ENCODE measurements at places on chromosomes 1 and 21.

GRCh38 chr21:17758683-17759082, 60.5 kb downstream of the C21orf91 start:
- no peak for DNase-seq

- DNase-seq, result no peak
These were observed 50.1 kb downstream of the SPATA46 start for GRCh38 chr1:162326559-162326958.

GRCh38 chr1:214236477-214236876, 44.5 kb upstream of the SMYD2 start:
- DNase-seq, result no peak

GRCh38 chr1:185317886-185318310, 855 bp upstream of the IVNS1ABP start:
- DNase-seq, result peak; percentile 62

DNA sequence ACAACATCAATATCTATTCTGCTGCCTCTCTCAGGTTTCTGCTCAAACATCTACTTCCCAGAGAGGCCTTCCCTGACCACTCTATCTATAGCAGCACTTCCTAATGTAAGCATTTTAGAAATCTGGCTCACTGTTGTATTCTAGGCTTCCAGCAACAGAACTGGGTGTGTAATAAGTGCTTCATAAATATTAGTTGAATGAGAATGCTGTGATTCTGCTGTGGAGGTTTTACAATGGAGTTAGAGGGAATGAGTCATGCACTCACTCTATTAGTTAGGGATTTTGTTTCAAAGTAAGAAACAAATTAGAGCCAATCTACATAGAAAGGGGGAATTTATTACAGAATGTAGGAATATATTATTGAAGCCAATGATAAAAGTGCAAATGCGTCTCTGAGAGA, 38.6 kb upstream of the SLC35F3 start:
- no peak for DNase-seq

- peak; percentile 4 for DNase-seq
These were observed 12.8 kb downstream of the OTUD7B start for GRCh38 chr1:149997585-149998262.

- no peak for DNase-seq
These were observed 439.1 kb upstream of the VAMP3 start for GRCh38 chr1:7331926-7332535.

DNA sequence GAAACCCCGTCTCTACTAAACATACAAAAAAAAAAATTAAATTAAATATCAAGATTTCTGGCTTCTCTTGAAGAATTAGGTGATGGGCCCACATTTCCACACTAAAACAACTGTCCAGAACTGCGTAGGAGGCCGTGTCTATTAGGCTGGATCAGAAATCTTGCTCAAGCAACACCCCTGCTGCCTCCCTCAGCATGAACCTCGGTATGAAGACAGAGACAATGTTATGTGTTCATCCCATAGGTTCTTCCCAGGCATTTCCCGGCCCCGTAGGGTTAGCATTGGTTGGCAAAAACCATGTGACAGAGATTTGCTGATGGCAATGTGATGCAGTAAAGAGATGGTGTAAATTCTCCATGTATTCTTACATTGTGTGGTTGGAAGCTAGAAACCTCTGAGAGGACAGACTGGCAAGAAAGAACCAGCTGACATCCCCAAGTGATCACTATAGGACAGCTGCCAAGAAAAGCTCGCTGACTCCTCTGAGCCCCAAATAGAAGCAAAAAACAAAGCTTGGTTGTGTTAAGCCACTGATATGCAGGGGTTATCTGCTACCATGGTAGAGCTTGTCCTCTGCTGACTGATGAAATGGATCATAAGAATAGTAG, 34.5 kb downstream of the EBNA1BP2 start:
- DNase-seq, result no peak

- no peak for DNase-seq
These were observed 600.6 kb downstream of the PTPRU start for GRCh38 chr1:29836651-29837646.

DNA sequence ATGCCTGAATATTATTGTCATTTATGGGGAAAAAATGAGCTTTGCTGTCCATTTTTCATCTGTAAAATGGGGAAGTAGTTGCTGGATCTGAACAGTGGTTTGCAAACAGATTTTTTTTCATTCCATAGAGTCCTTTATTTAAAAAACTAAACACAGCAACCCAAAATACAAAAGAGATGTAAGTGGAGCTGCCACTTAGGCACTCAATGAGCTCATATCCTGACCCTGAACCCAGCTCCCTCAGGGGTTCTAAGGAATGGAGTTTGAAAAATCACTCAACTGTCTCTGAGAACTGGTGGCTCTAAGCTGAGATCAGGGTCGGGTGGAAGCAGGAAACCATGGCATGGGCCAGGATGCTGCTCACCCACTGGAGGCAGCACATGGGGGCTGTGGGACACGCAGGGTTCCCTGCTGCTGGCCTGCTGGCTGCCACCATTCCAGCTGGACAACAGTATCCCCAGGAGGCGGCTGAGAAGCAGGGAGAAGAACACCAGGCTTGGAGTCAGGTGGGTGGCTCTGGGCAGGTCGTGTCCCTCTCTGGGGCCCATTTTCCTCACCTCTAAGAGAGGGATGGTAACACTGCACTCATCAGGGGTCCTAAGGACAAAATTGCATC, 9.6 kb upstream of the ECE1 start:
- DNase-seq, result no peak

GRCh38 chr1:5926686-5927435, 65.4 kb downstream of the NPHP4 start:
- no peak for DNase-seq

- DNase-seq, result no peak
These were observed 18.0 kb downstream of the RHOU start for GRCh38 chr1:228753287-228753686.

GRCh38 chr1:159999204-159999603, 32.6 kb downstream of the PIGM start:
- DNase-seq, result no peak

DNA sequence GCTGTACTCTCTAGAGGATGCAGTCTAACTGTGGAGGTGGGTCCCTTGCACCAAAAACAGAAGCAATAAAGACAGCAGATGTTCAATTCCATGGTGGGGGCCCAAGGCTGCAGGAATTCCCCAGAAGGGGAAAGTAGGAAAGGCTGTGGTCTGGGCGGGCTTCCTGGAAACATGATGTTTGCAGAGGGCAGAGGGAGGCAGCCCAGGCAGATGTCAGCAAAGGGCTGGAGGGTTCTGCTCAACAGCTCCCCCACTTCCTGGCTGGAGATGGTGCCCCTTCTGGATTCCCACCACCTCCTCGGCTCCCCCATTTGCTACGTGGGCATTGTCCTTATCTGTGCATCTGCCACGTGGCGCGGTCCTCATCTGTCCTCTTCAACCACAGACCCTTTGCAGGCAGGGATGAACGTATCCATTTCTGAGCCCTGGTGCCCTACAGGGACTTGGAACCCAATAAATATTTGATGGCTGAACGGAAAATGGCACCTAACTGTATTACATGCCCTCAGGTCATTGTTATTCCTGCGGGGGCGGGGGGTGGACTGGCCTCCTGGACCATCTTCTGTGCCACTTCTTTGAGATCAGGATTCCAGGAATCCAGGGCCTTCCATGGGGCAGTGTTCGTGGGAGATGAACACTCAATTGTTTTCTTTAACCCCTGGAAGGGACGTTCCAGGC, 8.4 kb upstream of the GUCA2B start:
- no peak for DNase-seq

DNA sequence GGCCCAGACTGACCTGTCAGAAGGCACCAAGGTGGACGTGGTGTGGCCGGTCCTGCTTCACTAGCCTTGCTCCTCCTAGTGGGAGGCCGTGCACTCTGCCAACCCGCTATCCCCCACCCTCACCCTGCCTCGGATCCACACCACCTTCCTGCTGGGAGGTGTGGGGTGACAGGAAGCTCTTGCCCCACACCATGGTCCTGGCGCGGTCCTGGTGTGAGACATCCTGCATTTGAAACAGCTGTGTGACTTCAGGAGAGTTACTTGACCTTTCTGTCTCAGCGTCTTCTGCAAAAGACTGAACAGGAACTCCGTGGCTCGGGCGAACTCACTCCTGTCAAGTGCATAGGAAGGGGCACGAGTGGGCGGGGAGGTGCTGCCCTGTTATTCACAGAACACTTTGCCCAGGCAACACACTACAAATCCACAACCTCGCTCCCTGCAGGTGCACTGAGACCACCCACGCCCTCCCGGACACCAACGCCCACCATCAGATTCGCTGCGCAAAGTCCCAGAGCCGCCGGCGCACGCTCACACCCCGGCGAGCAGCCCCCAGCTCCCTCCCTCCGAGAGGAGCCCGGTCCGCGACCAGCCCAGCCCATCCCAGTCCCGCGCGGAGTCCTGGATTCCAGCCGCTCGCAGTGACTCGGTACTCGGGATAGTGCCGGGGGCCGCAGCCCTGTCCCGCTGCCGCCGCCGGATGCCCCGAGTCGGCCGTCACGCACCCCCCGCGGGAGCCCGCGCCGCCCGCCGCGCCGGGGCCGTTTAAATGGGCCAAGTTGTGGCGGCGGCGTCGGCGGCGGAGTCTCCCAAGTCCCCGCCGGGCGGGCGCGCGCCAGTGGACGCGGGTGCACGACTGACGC, at the start of gene SAMD11:
SAMD11 (plus strand) TSS at position 793 of the 860 bp plus-strand sequence. CDS start 509 bp downstream, outside the sequence.
- DNase-seq, result peak; percentile 51

- no peak for DNase-seq
These were observed 678 bp downstream of the LSM10 start for GRCh38 chr1:36397083-36397377.

DNA sequence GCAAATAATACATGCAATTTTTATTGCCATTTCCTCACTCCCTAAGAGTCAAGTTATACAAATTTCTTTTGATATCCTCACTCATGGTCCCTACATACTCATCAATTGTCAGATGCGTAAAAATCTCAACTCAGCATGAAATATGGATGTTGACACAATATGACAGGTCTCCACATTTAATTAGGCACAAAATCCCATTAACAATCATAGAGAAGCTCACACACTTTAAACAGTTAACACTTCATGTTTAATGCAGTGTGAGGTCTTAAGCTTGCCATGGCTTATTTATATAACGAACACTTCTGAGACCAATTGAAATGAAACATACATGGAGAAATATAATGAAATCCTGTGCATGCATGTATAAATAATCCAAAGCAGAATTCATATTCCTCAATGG, 58.6 kb downstream of the GREM2 start:
- no peak for DNase-seq

DNA sequence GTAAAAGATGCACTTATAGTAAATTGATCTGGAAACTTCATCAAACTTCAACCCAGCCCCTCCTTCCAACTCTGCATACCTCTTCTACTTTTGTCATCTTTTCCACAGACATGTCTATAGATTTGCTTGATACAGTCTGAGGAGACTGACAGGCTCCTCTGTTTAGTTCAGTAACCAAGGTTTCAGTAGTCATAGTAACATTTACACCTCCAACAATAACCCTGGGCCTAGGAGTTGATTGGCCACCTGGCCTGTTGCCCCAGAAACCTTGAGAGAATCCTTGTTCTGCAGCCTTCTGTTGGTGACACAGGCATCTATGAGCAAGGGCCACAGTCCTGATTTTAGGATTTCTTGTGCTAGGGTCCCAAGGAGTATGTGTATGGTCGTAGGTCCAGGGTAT, at the start of gene CFAP141:
CFAP141 (minus strand) TSS at position 138 of the 400 bp plus-strand sequence; CDS start at position 112, 26 bp downstream.
- DNase-seq, result no peak

Measured in activated T-cell treated with anti-CD3 and anti-CD28 coated beads for 48 hours (primary cell).